ENCODE measurements at places on chromosomes 12 and 14.

- no peak overlapping the region for H3K27ac ChIP-seq
- no peaks in the 10 kb centered on the region for H3K4me1 ChIP-seq
- no peak for DNase-seq
- no peaks in the 10 kb centered on the region for H3K36me3 ChIP-seq
- no peaks in the 10 kb centered on the region for H3K27me3 ChIP-seq
Observed at GRCh38 chr14:51012055-51012454, 67.8 kb upstream of the PYGL start.

DNA sequence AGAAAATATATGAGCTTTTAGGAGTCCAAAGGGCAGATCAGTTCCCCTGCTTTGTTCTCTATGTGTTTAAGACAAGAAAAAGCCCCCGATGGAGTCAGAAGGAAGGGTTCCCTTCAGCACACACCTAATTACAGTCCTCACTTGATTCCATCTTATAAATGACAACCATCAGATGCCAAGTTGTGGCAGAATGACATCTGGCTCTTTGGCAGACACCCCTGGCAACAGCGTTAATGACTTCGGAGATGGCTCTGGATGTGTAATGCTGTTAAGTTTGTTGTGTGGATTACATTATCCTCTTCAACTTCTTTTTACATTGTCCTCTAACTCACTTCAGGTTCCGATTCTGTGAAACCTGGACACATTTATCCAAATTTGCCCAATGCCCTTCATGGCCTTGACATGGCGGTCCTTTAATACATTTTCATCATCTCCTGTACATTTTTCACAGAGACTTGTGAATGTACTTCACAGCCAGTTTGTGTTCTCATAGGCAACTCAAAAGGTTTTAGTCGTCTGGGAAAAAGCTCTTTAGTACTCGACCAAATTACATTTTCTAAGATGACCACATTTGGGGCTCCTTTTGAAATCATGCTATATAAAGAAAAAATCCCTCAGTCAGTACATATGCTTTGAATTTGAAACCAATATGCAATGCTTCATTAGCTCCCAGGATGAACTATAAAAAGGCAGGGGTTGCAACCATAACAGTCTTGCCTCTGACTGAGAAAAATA, 667.8 kb downstream of the NOVA1 start:
- no peaks in the 10 kb centered on the region for H3K4me1 ChIP-seq
- no peak overlapping the region for H3K27ac ChIP-seq
- no peak for DNase-seq
- no peaks in the 10 kb centered on the region for H3K36me3 ChIP-seq
- no peak overlapping the region for H3K4me3 ChIP-seq

DNA sequence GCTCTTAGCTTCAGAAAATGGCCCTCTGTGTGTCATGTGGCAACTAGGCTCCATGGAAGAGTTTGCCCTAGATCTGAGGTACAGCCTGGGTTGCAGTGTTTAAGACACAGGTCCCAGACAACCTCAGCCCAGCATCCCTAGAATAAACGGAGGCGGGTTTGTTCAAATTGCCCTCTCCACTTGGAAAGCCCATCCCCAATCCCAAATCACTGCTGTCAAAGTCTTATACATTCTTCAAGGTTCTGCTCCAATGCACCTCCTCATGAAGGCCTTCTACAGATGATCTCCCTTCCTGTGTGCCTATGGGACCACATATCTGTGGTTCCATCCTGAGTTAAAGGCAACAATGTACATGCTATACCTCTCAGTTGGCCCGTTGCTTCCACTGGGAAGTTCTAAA, 289.8 kb downstream of the DPF3 start:
- H3K36me3 ChIP-seq: no peaks in the 10 kb centered on the region
- H3K4me3 ChIP-seq: no peak overlapping the region

DNA sequence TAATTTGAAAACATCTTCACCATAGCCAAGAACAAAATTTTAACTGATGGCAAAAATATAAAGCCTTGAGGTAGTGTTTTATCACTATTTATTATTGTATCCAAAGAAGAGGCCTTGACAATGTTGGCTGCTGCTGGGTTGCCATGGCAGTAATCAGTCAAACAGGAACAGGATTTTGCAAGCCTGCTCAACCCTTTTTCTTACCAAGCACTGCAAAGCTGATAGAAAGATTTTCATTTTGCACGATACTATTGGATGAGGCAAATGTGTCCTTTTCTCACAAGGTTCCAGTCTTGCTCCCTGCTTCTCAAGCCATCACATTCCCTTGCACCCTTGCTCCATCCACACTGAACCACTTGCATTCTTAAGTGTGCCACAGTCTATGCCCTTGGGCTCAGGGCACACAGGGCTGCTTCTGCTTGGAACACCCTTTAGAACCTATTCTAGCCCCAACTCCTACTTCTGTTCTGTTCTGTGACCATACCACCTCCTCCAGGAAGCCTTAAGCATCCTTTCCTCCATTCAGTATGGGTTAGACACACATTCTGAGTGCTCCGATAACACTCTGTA, 76.5 kb upstream of the AMIGO2 start:
- H3K36me3 ChIP-seq: no peaks in the 10 kb centered on the region
- H3K4me1 ChIP-seq: peaks cover 9% of the 10 kb centered on the region
- peak; percentile 53 for DNase-seq
- H3K27me3 ChIP-seq: no peaks in the 10 kb centered on the region

Measured in uterus (tissue), 4 donors.